Cortex of kidney (tissue), 1 donor: ENCODE measurements at places on chromosomes 2 and 18.

DNA sequence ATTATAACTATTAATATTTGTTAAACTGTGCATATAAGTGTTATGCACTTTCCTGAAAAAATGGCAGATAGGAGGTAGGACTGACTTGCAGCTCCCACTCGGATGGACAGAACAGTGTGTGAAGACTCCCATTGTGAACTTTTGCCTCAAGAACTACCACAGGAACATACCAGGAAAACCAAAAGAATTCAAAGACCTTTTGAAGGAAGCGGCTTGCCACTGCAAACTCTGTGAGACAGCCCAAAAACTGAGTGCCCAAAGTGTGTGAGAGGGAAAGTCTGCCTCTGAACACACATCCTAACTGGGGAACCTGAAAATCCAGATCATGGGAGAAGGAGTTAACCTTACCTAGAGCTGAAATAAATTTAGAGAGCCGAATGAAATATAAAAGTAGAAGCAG is 171.0 kb downstream of the ZBTB7C start:
- no peak for DNase-seq

DNA sequence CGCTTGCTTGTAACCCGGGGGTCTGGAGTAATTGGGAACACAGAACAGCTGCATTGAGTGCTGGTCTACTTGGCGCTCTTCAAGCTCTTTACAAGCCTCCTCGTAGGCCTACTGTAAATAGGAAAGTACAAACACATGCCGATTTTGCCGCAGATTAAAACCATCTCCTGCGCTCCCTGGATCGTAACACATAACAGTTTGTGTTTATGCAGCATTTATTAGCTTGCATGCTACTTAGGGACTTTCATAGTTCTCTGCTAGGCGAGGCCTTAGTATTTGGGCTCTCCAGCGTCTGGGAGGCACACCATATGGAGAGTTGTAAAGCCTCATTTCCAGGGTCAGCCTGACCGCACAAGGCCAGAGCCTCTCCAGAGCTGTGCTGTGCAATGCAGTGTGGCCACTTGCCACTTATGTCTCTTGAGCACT is 84.0 kb upstream of the HAAO start:
- no peak for DNase-seq

DNA sequence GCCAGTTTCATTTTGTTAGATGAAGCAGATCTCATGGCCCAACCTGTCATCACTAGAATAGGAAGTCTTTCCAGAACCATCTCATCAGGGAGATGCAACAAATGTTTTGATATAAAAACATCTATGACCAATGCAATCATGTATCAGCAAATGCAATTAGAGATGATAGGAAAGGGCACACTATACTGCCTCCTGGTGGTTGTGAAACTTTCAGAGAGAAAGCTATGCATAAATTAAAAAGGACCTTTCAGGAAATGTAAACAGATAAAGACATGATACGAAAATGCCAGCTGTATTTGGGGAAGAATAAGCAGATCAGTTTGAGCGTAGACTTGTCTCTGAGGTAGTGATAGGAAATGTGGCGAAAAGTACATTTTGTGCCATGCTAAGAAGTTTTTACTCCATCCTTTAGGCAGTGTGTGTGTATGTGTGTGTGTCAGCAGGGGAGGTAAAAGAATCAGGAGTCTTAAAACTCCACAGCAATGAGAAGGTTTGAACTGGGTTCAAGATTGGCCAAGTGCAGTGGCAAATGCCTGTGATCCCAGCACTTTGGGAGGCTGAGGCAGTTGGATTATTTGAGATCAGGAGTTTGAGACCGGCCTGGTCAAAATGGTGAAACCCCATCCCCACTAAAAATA is 479.3 kb downstream of the CPS1 start:
- DNase-seq: no peak

GRCh38 chr2:213980883-213981282 is 430.0 kb upstream of the VWC2L start:
- no peak for DNase-seq
